ENCODE measurements at places on chromosomes 6 and 20.

- DNase-seq: no peak
Measured at GRCh38 chr6:101582792-101583191, 189.3 kb downstream of the GRIK2 start.

DNA sequence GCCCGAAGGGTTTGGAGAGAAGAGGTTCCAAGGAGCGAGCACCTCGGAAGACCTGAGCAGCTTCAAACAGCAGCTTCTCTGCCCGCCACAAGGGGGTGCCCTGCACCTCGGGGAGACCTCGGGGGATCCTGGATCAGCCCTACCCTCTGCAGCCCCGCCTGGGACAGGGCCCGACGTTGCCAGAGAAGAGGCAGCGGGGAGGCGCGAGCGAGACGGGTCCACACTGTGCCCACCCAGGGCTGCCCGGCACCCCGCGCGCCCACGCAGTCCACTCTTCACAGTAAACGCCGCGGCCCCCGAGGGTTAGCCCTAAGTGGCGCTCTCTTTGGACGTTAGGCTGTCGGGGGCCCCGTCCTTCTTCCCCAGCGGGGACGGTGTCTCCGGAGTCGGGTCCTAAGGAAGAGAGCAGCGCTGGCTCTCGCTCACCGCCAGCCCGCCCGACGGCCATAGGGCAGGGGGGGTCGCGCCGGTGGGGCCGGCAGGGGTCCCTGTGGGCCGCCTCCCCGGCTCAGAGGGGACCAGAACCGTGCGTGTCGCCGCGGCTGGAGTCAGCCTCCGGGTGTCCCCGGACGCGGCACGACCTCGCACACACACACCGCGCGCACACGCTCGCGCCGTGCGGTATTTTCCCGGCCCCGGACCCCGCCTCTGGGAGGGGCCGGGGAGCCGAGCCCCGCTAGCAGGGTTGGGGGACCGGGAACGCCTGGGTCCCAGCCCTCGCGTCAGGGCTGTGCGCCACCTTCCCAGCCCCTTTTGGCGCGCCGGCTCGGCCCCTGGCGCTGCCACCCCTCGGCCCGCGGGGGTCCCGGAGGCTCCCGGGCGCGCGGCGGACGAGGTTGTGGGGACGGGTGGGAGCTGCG is 929 bp downstream of the CDH22 start:
- DNase-seq: peak; percentile 20

GRCh38 chr6:79394690-79395089 is 142.5 kb downstream of the LCA5 start:
- DNase-seq: no peak

DNA sequence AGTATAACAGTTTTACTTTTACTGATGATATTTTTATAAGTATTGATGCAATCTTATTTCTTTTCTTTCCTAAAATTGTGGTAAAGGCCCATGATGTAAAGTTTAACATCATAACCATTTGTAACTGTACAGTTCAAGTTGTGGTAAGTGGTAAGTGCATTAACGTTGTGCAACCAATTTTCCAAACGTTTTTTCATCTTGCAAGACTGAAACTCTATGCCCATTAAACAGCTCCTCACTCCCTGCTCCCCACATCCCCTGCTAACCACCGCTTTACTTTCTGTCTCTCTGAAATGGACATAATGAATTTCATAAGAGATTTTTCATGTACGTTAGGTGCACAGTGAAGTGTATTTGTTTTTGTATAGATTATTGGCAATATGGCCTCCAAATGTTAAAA is 106.0 kb downstream of the PACRG start:
- DNase-seq: no peak

DNA sequence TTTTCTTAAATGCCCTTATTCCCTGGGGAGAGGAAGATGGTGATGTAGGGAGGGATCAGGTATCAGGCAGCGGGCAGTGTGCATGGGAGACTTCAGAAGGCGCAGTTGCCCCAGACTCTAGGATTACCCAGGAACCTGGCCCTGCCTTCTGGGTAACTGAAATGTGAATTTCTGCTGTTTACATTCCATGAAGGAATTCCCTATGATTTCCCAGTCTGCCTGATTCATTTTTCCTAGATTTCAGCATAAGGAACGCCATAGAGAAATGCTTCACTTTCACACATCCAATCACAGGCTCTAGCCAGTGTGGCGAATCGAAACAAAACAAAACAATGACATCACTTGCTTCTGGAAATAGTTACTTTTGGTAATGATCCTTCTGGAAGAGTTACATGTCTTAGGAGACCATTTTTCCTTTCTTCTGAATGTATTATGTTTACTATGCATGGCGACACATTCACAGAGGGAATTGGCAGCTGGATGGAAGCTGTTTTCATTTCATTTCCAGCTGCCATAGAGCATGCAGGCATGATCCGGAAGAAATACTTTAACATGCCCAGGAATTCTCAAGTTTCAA is 33.3 kb downstream of the LRP11 start:
- DNase-seq: no peak

Data from Jurkat, Clone E6-1 (cell line).